Stimulated activated CD4-positive, alpha-beta T cell treated with anti-CD3 and anti-CD28 coated beads, Interleukin-12 subunit alpha, Interleukin-12 subunit beta, amount 100 ng/mL, for 24 hours (primary cell): ENCODE measurements at places on chromosomes 11 and 22.

GRCh38 chr22:39265143-39265886 lies 20.5 kb upstream of the PDGFB start:
- no peak for DNase-seq

- no peak for DNase-seq
Measured at GRCh38 chr11:73969991-73970800, 12.4 kb downstream of the UCP2 start.

DNA sequence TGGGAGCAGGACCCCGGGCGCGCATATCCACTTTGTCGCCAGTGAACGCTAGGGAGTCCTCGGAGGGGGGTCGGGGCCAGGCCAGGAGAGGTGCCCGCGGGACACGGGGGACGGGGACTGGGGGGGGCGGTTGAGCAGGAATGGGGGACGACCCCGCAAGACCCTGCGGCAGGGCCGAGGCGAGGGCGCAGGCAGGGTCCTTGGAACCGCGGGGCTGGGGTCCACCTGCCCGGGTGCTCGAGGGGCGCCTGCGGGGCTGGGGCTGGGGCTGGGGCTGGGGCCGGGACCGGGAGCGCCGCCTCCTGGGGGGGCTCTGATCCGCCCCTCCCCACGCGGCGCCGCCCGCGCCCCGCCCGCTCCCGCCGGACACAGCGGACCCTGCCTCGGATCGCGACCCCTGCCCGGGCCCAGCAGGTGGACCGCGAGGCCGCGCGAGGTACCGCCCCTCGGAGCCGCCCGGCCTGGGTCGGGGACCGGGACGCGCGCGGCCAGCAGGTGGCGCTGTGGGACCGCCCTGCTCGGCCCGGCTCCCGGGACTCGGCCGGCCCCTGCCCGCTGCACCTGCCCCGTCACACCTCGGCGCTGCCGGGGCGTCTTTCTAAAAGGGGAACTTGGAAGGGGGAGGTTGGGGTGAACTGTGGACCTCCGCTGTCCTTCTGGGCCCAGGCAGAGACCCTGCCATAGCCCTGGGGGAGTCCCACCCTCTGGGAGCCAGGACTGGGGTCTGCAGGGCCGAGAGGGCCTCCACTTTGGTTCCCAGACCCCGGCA lies 11.0 kb downstream of the CRELD2 start:
- peak; percentile 69 for DNase-seq

GRCh38 chr11:68021167-68021787 lies 9.2 kb upstream of the NDUFS8 start:
- no peak for DNase-seq

GRCh38 chr11:79152511-79152910 lies 288.3 kb downstream of the TENM4 start:
- no peak for DNase-seq

DNA sequence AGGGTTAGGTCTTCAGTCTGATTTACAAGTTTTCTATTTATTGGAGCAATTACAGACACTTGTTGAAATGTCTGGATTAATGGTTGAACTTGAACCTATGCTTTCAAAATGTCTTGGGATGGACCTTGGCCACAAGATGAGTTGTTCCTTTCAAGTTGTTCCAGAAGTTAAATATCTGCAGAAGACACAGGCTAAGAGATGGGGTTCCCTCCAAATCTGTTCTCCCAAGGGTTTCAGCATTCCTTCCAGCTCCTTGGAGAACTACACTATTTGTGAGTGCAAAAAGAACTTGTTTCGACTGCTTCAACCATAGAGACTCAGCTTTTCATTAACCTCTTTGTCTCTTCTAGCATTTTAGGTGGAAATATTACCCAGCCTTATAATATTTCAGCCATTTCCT lies 189.0 kb upstream of the BLID start:
- no peak for DNase-seq

DNA sequence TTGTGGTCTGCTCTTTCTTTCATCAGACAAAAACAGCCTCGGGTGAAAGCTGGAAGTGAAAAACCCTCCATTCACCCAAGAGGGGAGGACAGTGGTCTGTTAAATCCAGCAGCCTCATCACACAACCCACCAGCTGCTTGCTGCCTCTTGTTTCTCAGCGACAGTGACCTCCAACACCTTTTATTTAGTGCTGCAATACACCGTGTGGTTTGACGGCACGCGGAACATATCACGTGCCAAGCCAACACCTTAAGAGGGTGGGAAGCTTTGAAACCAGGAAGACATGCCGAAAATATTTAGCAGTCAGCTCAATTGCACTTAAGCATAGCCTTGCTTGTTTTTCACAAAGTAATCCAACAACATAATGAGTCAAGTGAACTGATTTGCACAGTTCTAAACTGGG lies 39.8 kb upstream of the POGLUT3 start:
- DNase-seq: no peak

DNA sequence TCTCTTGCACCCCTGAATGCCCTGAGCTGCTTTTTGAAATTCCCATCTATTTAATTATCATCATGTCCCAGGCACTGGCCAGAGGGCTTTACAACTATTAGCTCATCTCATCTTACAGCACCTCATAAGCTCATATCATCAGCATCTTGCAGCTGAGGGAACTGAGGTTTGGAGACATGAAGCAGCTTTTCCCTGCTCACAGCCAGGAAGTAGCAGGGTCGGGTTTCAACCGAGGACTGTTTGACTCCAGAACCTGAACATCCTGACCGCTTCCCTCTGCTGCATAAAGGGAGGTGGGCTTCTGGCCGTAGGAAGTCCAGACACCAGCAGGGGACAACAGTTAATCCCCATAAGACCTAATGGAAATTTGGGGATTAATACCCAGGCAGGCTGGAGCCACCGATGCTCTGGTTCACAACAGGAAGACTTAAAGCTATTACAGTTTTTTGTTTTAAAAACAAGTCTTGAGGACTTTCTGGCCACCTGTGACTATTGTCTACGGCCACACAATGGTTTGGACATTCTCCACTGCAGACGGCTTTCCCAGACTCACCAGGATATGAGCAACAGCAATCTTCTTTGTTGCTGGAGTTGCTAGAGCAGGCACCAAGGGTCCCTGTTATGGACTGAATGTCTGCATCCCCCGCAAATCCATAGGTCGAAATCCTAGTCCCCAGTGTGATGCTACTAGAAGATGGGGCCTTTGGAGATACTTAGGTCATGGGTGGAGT lies 47.4 kb downstream of the CHST1 start:
- no peak for DNase-seq

DNA sequence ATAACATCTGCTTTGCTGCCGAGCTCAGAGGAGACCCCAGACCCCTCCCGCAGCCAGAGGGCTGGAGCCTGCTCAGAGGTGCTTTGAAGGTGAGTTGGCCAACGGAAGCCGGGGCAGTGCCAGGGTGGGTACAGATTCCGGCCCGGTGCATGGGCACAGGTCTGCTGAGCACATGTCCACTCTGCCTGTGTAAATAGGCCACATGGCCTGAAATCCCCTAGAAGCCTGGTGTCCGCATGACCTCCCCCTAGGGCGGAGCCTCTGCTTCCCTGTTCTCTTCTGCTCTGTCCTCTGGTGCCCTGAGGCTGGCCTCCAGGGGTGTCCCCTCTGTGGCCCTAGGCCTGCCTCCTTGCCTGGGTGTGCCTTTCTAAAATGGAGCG lies 19.6 kb upstream of the TXNRD2 start:
- DNase-seq: no peak

DNA sequence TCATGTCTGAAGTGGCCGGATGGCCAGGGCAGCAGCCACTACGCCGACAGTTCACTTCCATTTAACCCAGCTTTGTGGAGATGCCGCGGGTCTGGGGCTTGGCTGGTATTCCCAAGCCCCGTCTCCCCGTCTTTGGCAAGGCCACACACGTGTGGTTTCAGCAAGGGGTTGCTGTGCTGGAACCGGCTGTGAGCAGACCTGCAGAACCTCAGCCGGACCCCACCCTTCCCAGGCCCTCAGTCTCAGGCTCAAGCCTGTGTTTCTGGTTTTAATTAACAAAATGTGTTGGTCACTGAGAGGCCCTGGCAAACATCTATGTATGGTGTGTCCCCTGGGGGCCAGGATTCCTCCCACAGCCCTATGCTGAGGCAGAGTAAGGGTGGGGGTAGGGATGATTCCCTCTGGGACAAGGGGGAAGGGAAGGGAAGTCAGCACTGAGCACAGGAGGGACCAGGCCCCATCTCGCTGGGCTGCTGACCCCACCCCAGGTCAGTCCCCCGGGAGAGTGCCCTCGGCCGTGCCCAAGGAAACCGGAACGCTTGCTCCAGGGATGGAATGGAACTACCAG lies 9.3 kb downstream of the OSBPL5 start:
- no peak for DNase-seq

GRCh38 chr11:78361228-78361627 lies 56.4 kb downstream of the GAB2 start:
- DNase-seq: no peak

GRCh38 chr11:7672960-7673723 lies at the start of gene CYB5R2:
Gene CYB5R2, minus strand, starts transcription at chr11:7673500. Its CDS starts 675 bp downstream, at chr11:7672825.
- DNase-seq: peak; percentile 16

DNA sequence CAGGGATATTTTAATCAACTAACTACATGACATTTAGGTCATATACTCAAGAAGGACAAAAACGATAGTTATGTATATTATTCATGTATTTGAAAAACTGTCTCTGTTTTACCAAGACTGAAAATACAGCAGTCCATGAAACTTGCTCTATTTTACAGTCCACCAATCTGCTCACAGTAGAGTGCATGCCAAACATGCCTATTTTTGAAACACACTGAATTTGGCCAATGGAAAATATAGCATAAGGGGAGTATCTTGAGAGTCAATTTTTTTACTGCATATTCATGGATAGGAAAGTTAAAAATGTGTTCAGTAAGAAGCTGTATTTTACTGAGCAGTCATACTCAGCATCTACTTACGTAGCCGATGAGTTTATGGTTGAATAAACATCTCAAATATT lies 621.2 kb upstream of the CHORDC1 start:
- no peak for DNase-seq

DNA sequence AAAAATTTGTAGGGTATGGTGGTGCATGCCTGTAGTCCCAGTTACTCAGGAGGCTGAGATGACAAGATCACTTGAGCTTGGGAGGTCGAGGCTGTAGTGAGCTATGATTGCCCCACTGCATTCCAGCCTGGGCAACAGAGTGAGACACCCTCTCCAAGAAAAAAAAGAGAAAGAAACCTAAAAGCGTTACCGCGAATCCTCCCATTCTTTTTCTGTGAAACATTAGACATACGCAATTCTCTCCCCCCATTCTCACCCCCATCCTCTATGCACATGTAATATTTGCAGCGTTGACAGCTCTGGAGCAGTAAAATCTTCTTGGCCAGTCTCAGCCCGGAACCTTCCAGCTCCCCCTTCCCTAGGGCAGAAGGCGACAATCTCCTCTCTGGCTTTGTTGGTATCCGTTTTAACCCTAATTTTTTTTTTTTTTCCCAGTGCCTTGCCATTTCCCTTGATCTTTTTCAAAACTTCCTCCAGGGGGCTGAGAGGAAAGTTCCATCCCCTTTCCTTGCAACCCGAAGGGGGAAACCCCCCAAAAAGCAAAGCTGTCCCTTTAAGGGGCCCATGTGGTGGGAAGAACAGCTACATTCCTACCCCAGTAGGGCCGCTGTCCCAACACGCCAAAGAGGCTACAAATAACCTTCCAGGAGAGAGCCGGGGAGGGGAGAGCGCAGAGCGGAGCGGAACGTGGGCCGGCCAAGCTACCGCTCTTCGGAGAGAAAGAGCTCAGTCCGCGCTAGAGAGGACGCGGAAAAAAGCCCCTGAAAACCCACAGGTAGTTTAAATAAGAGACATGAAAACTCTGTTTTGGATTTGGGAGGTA lies 1.9 kb downstream of the LRP4 start:
- no peak for DNase-seq

GRCh38 chr11:133619397-133619796 lies 87.1 kb upstream of the OPCML start:
- DNase-seq: no peak

- DNase-seq: no peak
Measured at GRCh38 chr11:13233173-13233745, 44.3 kb upstream of the BMAL1 start.

- DNase-seq: no peak
Measured at GRCh38 chr22:45131749-45132148, 32.0 kb upstream of the NUP50 start.

GRCh38 chr11:111834432-111835163 lies 36.8 kb downstream of the ALG9 start:
- DNase-seq: no peak

- DNase-seq: no peak
Measured at GRCh38 chr11:19714022-19714386, 1.4 kb downstream of the NAV2 start.

- no peak for DNase-seq
Measured at GRCh38 chr11:64132191-64132771, 33.6 kb downstream of the MACROD1 start.

- DNase-seq: no peak
Measured at GRCh38 chr22:47808236-47808635, 1045.8 kb downstream of the TBC1D22A start.

DNA sequence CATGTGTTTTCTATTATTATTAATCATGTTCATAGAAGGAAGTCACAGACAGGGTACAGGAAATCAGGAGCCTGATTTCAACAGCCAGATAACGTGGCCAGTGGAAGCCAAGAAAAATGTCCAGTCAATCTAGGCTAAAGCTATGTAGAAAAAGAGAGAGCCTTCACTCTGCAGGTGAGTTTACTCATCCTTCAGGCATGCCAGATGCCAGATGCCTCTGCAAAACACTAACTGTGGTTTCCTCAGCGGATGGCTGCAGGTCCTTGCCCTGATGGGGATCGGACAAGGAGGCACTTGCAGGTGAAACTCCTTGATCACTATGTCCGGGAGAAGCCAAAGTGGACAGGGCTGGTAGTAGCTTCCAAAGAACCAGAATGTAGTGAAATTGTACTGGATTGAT lies 962.3 kb upstream of the RAG2 start:
- no peak for DNase-seq

GRCh38 chr22:49726701-49727101 lies 101.0 kb downstream of the BRD1 start:
- no peak for DNase-seq

GRCh38 chr22:19598054-19598855 lies 74.0 kb upstream of the CLDN5 start:
- no peak for DNase-seq

DNA sequence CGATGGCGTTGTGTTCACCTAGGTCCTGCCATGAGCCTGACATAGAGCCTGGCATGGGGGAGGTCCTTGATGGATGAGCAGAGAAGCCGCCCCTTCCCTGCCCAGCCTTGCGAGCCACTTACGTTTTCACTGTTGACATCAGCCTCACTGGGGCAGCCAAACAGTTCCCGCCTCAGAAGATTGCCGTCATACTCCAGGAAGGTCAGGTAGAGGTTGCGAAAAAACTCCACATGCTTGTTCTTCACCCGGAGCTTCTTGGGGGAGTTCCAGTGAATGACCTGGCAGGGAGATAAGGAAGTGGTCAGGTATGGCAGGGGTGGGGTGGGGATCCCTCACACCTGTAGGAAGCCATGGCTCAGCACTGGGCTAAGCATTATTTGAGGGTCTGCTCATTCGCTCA lies 279.3 kb upstream of the SYN3 start:
- DNase-seq: no peak

- DNase-seq: no peak
Measured at GRCh38 chr11:111206472-111206871, 39.1 kb upstream of the POU2AF2 start.

GRCh38 chr11:64862987-64863390 lies 15.4 kb downstream of the EHD1 start:
- DNase-seq: no peak

- DNase-seq: no peak
Measured at GRCh38 chr11:87451395-87451794, 413.7 kb downstream of the TMEM135 start.

- DNase-seq: no peak
Measured at GRCh38 chr11:19777039-19777376, 64.4 kb downstream of the NAV2 start.

- no peak for DNase-seq
Measured at GRCh38 chr11:34308049-34308912, 49.5 kb downstream of the ABTB2 start.
